Skin of body (tissue), 3 donors: ENCODE measurements at places on chromosomes 1 and 21. TPM values are rescaled to one million over a fixed set of nuclear protein-coding genes. Genes with fewer than 3 reads are reported as not detected.

SLC1A7 gene
- not detected for total RNA-seq

C1orf141 gene
- total RNA-seq, result not detected

SELL gene
- 12.3 TPM for total RNA-seq

HRNR gene
- total RNA-seq, result not detected

GRCh38 chr1:9652379-9653209 is 1.1 kb downstream of the PIK3CD start:
- no peak for DNase-seq

DNA sequence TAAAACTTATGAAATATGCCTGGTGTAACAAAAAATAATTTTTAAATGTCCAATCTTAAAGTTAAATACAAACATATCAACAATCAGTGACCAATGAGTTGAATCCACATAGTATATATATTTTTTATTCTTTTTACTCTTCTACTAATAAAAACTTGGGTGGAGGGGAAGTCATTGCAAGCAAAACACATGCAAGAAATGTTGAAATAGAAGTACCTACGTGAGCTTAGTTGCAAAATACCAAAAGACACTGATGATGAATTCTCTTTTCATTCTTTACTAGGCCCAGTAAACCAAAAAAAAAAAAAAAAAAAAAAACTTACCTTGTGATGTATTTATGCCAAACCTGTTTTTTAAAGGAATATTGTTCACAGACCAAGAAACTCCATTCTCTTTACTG is 26.4 kb upstream of the PLA2G4A start:
- no peak for DNase-seq

GRCh38 chr1:61851849-61852669 is 109.8 kb downstream of the PATJ start:
- DNase-seq, result peak; percentile 68

GRCh38 chr1:1069056-1069710 is 4.9 kb downstream of the RNF223 start:
- DNase-seq, result no peak

DNA sequence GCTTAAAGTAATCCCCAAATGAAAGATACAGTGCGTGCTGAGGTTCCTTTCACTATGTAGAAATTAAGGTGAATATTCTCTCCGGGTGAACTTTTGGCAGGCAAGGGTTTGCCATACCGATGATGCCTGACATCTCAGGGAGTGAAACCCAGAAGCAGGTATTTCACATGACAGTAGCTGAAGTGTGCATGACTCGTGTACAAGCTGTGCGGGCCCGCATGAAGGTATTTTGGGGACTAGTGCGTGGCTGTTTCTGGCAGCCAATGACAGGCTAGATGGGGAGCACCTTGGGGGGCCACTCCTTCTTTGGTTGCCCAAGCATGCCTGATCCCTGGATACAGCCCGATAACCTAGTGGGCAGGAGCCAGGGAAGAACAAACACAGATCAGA is 569.0 kb downstream of the SMYD3 start:
- DNase-seq, result no peak

DNA sequence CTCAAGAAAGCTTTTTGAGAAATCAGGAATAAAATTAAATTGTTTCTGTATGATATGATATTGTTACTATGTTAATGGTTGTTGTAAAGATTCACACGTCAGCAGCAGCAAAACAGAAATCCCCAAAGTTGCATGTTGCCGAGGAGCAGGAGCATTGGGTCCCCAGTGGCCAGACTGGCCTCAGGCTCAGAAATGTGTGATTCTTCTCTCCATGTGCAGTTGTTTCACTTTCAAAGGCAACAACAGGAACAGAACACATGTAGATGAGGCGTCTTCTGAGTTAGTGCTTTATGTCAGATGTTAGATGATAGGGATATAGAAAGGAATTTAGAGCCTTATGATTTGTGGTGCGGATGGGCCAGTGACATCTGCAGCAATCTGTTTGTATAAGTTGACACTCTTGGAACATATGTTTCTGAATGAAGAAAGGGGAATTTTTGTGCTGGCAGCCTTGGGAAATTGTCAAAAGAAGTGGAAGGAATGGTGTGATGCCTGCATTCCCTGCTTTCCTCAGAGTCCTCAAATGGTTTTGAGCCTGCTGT is 2.1 kb upstream of the TTLL7 start:
- peak; percentile 6 for DNase-seq

DNA sequence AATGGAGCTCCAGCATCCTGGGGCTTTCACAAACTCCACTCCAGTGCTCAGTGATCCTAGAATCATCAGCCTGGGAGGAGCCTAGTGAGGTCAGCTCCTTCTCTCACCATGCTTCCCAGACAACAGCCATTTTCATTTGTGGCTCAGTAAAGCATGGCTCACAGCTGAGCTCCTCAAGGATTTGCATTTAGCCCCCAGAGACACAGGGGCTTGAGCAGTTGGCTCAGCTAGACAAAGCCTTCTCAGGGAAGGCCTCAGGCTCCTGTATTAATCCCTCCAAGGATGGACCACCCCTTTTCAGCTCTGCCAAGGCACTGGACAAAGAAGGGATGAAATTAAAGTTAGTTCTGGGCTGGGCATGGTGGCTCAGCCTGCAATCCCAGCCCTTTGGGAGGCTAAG is 39.5 kb downstream of the ERI3 start:
- DNase-seq, result no peak

- DNase-seq, result no peak
Observed at GRCh38 chr1:26768755-26769154, 19.0 kb upstream of the PIGV start.

GRCh38 chr21:39613041-39613934 is 548 bp downstream of the B3GALT5 start:
- DNase-seq, result peak; percentile 2

DNA sequence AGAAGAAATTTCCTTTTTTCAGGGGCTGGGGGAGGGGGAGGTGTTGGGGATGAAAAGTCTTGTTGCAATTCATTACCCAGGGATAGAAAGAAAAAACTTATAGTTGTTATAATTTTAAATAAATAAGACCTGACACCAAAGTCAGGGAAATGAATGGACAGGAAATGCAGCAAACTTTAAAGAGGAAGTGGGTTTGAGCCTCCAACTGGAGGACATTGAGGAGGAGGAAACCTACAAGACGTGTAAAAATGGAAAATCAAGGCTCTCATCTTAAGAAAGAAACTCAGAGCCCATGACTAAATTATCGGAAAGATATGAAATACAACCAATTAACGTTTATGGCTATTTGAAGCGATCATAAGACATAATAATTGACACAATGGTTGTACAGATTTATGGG is 54.4 kb downstream of the NIBAN1 start:
- no peak for DNase-seq

DNA sequence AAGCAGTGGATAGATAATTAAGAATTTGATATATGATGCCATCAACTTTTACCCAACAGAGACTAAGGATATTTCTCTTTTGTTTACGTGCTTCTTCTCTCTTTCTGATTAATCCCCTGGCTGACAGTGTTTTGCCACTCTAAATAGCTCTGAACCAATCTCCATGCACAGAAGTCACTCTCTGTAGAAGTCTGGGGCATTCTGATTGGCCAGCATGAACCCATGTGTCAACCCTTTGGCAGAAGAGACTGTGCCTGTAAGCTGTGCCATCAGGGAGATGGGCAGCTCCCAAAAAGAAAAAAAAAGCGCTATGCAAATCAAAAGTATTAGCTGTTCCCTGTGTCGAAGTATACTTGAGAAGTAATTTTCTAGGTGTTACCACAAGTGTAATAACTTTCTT is 34.1 kb upstream of the NRIP1 start:
- no peak for DNase-seq

GRCh38 chr1:169853341-169853740 is 40.4 kb downstream of the SCYL3 start:
- no peak for DNase-seq
